EH (cell line): ENCODE measurements at places on chromosomes 2 and 18.

DNA sequence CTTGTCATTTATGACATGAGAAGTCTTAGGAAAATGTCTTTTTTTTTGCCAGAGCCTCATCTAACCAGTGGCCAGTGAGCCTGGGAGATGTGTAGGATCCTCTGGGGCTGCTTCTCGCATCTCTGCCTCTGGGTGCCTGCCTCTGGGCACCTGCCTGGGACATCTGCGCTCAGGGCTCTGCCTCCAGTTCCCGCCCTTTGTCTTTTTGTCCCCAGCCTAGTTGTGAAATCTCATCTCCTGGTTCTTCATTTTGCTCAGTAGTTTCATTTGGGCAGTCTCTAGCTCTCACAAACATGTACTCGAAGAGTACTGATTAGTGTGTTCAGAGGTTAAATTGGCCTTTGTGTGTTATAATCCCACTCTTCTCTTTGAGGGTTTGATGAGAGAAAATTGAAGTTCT is 92.0 kb downstream of the LTBP1 start:
- DNase-seq = no peak

- DNase-seq = no peak
Observed at GRCh38 chr2:16639431-16639830, 26.2 kb downstream of the CYRIA start.

DNA sequence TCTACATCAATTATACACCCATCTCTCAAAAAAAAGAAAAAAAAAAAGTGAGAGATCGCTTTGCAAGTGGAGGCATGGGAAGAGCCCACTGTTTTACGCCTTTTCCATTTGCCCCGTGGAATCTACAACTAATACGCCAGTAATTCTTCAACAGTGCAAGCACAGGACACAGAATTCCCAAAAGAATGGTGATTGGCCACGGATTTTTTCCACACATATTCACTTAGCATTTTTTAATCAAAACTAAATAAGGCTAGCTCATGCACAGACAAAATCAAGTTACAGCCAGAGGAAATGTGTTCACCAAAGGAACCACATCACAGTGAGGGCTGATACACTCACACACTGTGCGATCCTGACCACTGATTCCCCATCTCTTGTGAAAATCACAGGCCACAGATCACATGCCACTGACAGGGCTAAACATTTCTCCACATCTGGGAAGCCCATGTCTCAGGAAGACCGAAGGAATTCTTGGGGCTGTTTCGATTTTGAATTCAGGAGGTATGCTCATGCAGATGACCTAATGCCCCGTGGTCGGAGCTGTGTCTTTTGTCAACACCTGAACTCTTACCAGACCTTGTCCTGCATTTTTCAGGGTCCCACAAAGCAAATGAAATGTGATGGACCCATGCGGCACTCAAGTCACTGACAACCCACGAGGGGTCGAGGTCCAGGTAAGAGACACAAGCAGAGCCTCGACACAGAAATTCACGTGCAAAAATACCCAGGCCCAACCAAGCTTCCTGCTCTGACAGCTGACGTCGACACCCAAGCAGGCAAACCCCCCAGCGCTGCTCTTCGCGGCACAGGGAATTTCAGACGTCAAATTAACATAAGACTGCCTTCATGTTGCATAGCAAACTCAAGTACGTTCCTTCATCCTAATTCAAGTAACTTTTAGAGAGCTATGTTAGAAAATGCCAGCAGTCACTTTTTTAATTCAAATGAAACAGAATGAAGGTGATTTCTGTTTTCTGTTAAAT is 69.6 kb downstream of the ZNF516 start:
- peak; percentile 63 for DNase-seq

- no peak for DNase-seq
Observed at GRCh38 chr2:240293557-240294461, 141.7 kb upstream of the GPC1 start.

DNA sequence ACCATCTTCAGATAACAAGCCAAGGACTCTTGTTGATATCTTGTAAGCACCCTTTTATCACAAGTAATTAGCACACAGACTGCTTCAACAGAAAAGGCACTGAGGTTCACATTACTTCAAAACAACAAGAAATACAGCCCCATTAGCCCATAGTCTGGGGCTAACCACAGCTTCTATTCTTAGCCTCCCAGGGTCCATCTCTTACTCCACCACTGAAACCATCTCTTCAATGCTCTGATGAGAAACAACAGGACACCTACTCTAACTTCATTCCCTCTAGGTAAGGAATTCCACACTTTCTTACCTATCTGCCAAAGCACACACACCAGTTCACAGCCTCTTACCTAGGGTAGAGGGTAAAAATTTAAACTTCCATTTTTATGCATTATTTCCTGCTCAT is 26.4 kb upstream of the CYTIP start:
- DNase-seq = no peak

DNA sequence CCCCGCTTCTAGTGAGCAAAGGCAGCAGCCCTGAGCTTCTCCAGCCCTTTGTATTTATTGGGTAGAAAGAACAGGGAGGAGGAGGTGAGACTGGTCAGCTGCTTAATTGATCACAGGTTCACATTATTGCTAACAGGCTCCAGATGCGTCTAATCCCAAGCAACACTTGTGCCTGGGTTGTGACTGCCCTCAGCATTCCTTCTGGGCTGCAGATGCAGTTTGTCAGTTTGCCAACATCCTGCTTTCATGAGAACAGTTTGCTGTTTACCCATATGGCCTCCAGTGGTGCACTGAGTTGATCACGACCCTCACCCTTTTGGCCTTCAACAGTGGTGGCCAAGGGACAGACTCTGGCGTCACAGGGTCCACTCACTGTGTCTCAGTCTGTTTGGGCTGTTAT is 159.5 kb upstream of the ZNF516 start:
- DNase-seq = peak; percentile 35

DNA sequence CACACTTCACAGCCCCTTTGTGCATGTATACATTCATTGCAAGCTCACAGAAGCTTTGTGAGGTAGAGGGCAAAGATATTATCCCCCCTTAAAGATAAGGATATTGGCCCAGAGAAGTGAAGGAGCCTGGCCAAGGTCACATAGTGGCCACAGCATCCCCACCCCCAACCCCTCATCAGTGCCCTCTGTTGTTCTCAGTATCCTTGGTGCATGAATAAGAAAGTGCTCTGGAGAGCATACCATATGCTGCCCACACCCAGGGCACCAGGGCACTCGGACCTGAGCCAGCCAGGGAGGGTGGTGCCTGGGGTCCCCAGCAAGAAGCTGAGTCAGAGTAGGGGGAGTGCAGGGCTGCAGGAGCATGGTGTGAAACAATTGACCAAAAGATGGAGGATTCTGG is 3.3 kb downstream of the DYSF start:
- DNase-seq = no peak

DNA sequence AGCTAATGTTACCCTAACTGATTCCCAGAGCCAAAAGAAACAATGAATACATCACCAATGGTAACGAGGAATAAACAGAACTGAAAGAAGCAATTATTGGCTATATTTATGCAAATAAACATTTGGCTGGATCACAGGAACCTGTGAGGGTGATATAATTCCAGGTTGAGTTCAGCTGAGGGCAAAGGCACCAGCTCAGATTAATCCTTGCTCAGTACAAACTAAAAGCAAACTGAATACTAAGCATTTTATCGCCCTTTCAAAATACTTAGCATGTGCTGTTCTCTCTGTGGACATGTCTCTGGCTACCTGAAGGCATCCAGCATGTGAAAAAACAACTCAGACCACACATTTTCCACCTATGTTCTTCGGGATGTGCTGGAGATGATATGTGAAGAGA is 791.7 kb downstream of the METTL4 start:
- DNase-seq = no peak

DNA sequence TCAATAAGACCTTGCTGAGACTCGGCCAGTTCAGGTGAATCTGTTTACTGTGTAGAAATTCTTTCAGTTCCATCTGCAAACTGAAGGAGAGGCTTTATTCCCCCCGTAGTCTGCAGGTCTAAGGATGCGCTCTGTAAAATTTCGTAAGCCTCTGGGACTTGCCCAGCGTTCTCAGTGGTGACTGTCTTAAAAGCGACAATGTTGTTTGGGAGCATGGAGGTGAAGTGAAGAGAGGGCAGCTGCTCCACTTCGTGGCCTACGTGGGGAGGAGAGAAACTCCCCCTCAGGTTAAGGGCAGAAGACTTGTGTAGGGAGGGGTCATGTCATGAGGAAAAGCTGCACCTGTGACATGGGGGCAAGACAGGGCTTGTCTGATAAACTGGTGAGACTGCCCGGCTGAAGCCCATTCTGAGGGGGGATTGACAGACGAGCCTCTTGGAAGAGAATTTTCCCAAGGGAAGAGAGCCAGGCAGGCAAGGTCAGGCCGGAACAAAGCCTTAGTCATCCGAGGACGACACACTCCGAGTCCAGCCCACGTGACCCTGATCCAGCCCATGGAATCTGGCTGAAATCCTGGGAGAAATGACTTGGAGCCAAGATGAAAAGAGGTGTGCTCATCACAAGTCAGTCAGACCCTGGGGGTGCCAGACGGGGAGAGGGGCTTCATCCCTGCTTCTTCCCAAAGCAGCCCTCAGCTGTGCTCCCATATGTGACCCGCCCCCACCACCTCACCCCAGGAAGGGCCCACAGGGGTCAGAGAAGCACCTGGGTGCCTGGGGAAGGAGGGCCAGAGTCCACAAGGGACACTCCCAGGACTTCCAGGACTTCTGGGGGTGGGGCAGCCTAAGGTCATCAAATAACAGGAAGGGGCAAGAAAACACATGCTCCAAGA is 88.5 kb upstream of the SH3BP4 start:
- peak; percentile 83 for DNase-seq

- no peak for DNase-seq
Observed at GRCh38 chr18:36350839-36351469, 53.4 kb downstream of the FHOD3 start.

DNA sequence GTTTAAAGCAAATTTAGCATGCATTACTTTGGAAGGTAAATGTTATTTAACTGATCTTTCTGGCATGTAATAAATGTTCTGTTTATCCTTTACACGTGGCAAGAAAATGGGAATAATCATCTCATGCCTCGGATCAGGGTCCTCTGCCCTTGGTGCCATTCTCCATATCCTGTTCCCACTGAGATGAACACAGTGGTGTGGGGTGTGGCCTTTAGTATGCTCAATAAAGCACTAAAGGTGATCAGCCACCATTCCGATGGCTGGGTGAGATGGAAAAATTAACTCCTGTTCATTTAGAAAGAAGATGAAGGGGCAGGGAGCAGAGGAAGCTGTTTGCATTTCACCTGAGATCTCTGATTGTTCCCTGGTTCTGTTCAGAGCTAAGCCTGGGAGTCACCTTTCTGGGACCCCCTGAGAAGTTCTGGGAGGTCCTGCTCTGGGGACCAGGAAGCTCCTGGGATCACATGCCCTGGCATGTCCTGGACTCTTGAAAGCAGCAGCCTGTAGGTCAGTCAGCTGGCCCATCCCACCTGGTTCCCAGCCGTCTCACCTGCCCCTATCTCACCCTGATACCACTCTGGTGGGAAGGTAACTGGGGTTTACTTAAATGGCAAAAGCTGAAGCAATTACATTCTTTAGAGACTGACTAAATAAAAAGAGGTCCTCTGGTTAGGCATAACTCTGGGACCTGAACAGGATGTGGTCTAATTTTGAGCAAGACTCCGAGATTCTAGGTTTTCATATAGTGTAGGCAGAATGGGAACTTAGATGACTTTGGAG is 288.9 kb upstream of the EPAS1 start:
- DNase-seq = peak; percentile 82
